Muscle of arm (tissue), 14 donors: ENCODE measurements at places on chromosomes 5 and 9. TPM values are rescaled to one million over a fixed set of nuclear protein-coding genes. Genes with fewer than 3 reads are reported as not detected.

CAMK2A gene
- polyA plus RNA-seq = 112 TPM

INSYN2B gene
- 0.15 TPM for polyA plus RNA-seq

SARDH gene
- polyA plus RNA-seq = 4.4 TPM

BRINP1 gene
- not detected for polyA plus RNA-seq

ADRA1B gene
- 1.4 TPM for polyA plus RNA-seq

PDZD2 gene
- 8.7 TPM for polyA plus RNA-seq

MVB12B gene
- 24.5 TPM for polyA plus RNA-seq

DNA sequence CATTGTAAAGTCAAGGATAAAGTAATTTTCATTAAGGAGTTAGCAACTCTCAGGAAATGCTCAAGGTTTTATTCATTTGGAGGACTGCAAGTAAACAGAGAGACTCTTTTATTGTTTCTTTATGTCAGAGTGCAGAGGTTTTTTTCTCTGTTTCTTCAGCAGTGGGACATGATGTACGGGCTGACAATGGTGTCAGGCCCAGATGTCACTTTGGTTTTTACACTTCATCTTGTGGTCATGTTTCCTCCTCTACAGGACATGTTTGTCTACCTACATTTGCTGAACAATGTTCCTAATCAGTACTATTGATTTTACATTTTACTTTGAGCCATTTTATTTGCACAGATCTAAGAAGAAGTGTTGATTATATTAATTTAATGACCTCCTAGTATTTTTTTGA, 72.8 kb upstream of the PARP8 start:
- no peak for DNase-seq

GRCh38 chr5:140966293-140967225, at the start of gene PCDHAC2:
Gene PCDHAC2, plus strand, starts transcription at chr5:140966476. Its CDS starts 291 bp downstream, at chr5:140966767.
- peak; percentile 46 for DNase-seq

DNA sequence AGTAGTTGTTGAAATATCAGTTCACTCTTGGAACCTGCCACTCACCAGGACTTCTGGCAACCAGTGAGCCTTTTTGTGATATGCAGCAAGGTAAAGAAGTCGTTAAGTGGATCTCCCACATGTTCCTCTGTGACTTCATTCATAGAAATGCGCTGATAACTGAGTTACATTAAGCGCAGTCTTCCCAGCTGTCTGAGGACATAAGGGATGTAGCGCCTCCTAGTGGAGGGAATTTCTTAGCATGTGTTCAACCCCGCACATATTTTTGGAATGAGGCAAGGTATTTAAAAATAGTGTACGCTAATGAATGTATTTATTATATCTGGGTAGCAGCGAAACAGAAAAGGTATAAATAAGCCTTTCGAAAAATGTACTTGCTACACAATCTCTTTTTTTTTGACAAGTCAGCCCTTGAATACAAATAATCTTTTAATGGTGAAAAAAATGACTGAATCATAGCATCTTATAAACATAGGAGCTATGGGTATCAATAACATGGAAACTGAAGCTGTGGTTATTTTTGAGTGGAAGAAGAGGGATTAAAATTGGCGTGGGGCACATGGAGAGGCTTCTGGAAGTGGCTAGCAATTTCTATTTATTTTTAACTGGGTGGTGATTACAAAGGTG, 38.0 kb downstream of the PALM2AKAP2 start:
- peak; percentile 95 for DNase-seq

GRCh38 chr9:25939126-25939525, 260.9 kb upstream of the TUSC1 start:
- peak; percentile 30 for DNase-seq

DNA sequence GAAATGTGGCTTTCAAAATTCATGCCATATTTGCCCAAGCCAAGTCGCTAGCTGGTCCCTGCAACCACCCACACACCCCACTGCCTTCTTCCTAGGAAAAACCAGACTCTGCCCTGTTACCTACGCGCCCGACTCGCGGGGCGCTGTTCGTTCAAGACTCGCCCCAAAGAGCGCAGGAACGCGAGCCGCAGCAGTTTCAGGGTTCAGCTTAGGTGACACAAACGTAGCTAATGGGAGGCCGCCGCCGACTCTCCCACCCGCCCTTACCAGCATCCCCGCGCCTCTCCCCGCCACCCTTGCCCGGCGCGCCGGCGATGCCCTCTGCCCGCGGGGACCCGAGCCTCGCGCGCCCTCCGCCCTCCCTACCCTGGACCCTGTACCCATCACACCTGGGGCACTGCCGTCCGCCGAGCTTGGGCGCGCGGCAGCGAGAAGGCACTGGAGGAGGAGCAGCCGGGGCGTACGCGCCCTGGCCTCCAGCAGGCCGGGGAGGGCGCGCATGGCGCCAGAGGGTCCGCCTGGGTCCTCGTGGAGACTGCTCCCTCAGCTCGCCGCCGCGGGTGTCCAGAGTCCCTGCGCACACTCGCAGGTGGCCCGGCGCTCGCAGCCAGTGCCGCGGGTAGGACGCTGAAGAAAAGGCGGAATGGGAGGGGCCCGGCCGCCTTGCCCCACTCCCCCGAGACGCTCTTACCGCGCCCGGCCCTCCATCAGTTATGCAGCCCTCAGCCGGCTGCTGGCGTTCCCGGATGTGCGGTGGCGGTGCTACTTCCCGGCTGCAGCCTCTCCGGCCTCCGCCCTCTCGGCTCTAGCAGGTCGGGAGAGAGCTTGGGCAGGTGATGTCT, at the start of gene EMB:
EMB (minus strand) TSS at position 638 of the 842 bp plus-strand sequence; CDS start at position 501, 137 bp downstream.
- DNase-seq = peak; percentile 21

DNA sequence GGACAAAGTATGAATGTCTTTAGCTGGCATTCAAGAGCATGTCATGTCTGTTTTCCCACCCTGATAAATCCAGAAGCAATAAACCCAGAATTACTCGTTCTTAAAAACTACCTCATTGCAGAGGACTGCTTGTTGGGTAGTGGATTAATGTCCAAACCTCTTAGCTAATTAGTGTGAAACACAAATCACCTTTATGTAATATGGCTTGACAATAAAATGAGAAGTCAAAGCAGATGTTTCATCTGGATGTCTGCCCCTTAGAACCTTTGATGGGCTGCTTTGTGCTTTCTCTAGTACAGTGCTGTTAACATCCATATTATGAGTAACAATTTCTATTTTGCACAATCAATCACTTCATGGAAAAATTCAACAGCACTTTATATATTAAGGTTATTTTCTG, 149.1 kb upstream of the TUT7 start:
- no peak for DNase-seq

DNA sequence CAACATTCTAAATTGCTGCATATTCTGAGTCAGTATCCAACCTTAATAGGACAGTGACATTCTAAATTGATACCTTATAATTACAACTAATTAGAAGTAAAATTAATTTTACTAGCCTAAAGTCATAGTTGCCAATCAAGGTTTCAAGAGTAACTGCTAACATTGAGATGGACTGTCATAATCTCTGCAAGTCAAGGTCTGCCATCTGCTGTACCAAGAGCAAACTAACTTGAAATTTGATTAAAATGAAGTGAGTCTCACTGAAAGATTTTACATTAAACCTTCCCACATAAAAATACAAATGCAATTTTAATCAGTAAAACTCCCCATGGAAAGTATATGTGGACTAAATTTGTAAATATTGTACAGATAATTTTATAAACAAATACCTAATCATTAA, 235.3 kb downstream of the PRDM9 start:
- DNase-seq = no peak

DNA sequence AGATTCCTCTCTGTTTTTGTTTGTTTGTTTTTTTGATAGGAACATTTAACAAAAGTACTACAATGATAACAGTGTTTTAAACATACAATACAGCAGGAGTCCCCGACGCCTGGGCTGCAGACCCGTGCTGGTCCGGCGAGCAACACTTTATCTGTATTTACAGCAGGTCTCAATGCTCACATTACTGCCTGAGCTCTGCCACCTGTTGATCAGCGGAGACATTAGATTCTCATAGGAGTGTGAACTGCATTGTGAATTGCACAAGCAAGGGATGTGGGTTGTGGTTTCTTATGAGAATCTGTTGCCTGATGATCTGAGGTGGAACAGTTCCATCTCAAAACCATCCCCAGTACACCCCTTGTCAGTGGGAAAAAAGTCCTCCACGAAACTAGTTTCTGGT, 1068.5 kb upstream of the CDH10 start:
- no peak for DNase-seq

- no peak for DNase-seq
These were observed 1.6 kb upstream of the PCAT7 start for GRCh38 chr9:94553029-94553938.

DNA sequence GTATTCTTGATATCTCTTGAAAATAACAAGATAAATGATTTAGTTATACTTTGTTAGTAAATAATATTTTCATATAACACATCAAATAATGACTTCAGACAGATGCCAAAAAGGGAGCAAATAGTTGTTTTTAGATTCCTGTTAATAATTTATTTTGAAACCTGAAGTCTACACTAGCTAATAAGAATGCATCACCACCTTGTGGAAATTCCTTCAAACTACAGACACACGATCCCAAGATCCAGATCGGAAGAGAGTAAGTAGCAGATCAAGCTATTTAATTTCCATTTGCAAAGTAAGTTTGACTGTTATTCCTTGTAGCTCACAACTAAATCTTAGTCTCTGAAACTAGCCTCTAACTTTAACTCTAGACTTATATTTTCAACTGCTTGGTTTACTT, 35.5 kb upstream of the ISL1 start:
- no peak for DNase-seq

- no peak for DNase-seq
These were observed 1330.4 kb upstream of the WWC1 start for GRCh38 chr5:166961028-166961427.

GRCh38 chr5:108607421-108607820, 140.3 kb upstream of the FER start:
- DNase-seq = no peak

DNA sequence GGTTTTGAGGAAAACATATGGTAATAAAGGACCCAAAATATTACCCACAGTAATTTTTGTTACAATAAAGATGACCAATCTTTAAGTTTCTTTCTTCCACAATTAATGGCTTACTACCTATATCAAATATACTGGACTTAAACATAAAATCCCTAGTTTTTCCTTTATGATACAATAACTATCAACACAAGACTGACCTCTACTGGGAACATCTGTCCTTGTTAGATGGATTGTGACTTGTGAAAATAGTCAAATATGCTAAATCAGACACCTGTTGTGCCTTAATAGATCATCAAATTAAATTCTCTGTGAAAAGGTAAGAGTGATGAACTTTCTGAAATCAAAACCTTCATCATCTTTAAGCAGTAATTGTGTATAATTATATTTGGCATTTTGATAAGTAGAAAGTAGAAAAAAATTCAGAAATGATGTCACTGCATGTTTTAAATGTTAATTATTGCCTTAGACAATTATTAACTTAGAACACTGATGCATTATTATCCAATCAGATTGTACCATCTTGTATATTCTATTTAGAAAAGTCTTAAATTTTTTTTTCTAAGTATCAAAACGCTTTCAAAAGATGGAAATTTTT, 113.6 kb downstream of the DEPDC1B start:
- DNase-seq = peak; percentile 15

DNA sequence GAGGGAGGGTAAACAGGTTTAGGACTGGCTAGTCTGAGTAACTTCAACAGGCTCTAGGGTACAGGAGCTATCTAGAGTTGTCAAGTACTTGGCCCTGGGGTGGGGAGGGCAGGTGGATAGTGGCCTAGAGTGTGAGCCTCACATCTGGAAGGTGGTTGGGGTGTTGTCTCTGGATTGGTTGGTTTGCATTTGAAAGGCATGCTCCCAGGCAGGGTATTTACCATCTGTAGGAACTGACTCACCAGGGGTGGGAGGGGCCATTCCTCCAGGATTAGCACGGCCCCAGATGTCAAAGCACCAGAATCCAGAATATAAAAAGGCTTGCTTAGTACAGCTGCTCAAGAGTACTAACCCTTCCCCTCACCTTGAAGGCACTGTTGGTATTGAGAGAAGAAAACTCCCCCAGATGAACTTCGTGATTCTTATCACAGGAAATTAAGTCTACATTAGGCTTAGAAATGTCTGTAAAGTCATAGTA, 193.3 kb downstream of the NTRK2 start:
- no peak for DNase-seq

GRCh38 chr5:175895686-175896102, 24.3 kb downstream of the CPLX2 start:
- DNase-seq = no peak

DNA sequence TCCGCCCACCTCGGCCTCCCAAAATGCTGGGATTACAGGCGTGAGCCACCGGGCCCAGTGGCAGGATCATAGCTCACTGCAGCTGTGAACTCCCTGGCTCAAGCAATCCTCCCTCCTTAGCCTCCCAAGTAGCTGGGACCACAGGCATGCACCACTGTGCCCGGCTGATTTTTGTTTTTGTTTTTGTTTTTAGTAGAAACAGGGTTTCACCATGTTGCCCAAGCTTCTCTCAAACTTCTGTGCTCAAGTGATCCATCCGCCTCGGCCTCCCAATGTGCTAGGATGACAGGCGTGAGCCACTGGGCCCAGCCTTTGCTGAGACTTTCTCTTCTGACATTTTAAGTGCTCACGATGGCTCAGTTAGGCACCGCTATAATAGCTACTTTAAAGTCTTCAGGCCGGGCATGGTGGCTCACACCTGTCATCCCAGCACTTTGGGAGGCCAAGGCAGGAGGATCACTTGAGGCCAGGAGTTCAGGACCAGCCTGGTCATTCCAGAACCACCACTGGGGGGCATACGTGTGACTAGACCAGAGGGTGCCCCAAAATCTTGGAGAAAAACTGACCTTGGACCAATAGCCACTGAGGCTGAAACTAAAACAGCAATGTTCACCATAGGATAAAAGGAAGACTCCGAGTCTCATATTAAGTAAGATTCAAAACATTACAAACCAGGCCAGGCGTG, 3.1 kb upstream of the ENTPD8 start:
- no peak for DNase-seq

- no peak for DNase-seq
These were observed 253.8 kb downstream of the CDK5RAP2 start for GRCh38 chr9:120326049-120326693.

DNA sequence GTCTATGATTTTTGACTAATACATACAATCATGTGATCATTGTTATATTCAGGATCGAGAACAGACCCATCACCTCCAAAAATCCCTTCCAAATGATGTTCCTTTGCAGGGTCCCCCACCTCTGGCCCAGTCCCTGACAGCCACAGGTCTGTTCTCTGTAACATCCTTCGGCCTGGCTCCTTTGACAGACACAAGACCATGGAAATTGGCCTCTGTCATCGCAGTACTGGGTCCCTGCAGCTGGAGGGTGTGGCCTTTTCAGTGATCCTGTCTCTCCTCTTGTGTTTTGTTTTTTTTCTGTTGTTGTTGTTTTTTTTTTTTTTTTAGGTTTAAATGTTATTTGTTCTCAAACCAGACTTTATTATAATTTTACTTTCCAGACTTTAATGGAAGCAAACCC, 27.4 kb upstream of the ANKRD33B start:
- no peak for DNase-seq

DNA sequence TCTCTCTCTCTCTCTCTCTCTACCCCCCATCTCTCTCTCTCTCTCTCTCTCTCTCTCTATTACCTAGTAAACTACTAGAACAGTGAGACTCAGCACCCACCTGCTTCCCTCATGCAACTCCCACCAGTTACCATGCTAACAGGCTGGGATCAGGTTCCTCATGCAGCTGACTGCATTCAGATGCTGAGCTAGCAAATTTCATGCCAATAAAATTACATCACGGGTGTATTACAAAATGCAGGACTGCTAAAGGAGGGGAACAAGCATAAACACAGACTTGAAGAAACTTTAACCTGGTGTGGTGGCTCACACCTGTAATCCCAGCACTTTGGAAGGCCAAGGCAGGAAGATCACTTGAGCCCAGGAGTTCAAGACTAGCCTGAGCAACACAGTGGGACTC, 76.0 kb downstream of the CEMIP2 start:
- peak; percentile 76 for DNase-seq
